ENCODE measurements at places on chromosomes 2 and 18.

DNA sequence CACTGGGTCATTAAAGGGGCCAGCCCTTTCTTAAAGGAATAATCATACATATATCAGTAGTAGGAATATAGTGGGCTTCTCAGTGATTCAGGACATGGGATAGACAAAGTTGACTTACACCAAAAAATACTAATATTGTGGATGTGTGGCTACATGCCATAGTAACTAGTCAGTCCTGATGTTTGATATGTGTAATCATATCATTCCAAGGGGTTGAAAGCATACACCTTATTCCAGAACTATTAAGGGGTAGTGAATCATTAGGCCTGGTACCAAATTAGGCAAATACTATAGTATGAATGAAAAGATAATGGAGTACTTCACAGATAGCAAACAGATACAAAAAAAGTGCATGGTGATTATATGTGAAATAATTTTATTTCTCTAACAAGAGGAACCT, 814.9 kb upstream of the NRXN1 start:
- DNase-seq, result no peak

DNA sequence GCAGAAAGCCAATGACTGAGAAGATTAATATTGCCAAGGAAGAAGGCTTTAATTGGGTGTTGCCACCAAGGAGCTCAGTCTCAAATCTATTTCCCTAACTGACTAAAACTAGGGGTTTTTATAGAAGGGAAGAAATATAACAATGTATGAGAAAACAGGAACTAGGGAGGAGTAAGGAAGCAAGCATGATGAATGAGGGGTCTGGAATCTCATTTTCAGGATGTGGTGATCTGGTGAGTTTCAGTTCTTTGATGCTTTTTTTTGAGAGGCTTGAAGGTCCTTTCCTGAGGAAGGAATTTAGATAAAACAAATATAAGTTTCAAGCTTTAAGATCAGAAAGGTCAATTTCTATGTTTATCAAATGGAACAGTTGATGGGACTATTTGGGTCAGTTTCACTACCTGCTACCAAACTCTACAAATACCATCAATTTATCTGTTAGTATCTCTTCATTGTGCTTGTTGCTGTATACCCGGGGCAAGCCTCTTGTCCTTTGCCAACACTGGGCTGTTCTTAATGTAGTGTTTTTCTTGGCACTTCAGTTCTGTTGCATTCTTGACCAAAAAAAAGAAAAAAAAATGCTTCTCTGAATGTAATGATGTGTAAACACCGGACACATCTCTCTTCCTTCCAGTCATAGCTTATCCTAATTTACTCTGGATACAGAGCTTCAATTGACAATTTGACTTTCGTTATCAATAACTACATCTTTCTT, 357.0 kb downstream of the GALNT13 start:
- no peak for DNase-seq

GRCh38 chr2:174971868-174972781, 33.1 kb downstream of the CHN1 start:
- DNase-seq, result no peak

DNA sequence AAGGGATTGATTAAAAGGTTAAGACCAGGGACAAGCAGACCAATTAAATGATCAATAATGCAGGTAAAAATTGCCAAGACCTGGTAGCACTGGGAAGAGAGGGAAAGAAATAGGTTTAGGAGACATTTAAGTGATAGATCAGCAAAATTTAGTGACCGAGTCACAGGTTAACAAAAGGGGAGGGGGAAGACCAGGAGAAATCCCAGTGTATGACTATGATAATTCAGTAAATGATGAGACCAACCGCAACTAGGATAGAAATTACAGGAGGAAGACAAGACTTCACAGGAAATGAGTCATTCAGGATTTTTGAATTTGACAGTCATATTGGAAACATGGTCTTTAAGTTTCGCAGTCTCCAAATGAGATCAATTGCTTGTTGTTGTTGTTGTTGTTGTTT, 62.9 kb downstream of the COBLL1 start:
- no peak for DNase-seq

DNA sequence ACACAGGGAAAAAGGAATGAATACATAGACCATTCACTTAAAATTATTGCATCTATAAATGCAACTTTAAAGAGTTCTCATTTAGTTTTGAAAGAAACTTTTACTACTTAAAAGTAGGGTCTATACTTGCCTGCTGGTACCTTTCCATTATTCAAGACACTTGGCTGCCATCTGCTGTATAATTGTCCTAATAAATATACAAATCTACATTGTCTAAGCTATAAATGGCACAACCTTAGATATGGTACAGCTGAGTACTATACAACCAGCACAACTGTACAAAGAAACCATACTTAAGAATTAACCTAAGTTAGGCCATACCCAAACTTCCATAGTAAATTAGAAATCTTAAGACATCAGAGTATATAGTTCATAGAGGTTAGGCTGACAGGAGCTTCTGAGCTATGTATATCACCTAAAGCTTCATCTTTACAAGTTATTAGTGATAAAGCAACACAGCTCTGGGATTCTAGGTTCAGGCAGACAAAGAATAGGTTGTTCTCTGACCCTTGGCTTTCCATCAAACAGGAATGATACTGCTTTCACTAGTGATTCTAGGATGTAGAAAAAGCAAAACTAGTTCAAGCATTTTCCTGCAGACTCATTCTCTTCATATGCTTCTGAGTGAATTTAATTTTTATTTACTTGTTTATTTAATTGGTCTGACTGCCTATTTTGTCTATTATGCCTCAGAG, 22.1 kb downstream of the EXOC6B start:
- DNase-seq, result no peak

Data from esophagus muscularis mucosa (tissue), 4 donors.